ENCODE measurements at places on chromosomes 12 and 14.

- no peak for DNase-seq
Measured at GRCh38 chr12:20374795-20375194, 6.5 kb downstream of the PDE3A start.

GRCh38 chr12:75606151-75606550 is 94.7 kb upstream of the KRR1 start:
- no peak for DNase-seq

- DNase-seq = no peak
Measured at GRCh38 chr12:17489452-17489851, 600.5 kb downstream of the RERGL start.

DNA sequence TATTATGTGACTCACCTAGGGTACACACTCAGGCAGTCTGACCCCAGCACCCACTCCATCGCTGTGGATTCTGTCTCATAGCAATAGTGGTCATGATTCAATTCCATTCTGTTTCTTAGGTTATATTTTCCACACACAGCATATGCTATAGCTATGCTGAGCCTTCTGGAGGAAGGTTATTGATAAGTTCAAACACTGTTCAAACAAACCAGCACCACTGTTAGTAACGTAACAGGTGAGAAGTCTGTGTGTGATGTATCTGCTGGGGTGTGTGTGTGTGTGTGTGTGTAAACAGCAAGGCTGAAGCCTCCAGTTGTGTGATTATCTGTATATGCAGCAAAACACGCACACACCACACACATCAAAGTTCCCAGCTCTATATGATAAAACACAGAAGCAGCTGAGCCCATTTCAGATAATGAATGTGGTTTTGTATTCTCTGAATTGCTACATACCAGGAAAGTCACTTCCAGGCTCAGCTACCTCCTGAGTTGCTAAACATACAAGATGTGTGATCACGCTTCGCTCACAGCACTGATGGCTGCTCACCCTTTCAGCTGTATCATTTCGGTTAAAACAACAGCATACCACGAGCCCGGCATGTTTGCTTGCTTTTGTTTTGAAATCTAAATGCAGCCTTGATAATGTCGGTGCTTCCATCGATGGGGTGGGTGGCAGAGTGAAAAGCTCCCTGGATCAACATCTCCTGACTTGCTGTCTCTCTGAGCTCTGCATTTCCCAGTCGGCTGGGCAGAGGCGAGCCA is 6.8 kb upstream of the SYNE3 start:
- peak; percentile 25 for DNase-seq

DNA sequence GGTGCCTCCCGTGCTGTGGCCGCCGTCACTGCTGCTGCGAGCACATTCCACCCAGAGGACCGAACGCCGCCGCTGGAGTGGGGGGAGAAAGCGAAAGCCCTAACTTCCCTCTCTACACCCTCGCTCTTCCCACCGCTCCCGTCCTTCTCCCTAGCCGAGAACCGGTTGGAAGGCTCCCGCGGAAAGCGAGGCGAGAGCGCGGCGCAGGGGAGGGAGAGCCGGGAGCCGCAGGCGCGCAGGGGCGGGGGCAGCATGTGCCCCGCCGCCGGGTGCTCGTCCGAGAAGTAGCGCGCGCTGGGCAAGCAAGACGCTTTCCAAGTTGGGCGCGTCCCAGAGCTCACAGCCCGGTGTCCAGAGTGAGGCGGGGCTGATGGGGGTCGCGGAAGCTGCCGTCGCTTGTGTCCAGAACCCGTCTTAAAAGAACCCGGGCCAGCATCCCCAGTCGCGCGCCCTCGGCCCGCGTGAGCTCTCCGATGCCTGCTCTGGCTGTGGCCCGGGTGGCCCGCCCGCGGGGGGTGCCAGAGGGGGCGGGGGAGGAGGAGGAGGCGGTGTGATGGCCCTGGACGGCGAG is at the start of gene TRHDE:
TSS of gene TRHDE (plus strand) at position 280 of the 571 bp plus-strand sequence. CDS start at position 554, 274 bp downstream.
- DNase-seq = no peak

DNA sequence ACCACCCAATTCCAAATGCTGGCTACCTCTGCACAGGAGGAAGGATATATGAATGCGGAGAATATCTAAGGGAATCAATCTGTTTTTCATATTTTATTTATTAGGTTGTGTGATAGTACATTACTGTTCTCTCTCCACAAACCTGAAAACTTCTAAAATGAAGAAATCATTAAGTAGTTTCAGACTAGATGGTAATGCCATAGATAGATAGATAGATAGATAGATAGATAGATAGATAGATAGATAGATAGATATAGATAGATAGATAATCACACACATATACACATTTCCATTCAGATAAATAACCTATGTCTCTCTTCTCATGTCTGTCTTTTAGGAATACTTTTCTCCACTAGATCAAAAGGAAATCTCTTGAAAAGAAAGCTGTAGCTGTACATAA is 126.1 kb upstream of the TSPAN8 start:
- no peak for DNase-seq

- DNase-seq = no peak
Measured at GRCh38 chr12:45368841-45369489, 153.1 kb downstream of the ANO6 start.

- no peak for DNase-seq
Measured at GRCh38 chr12:15982921-15983320, 71.8 kb downstream of the DERA start.

DNA sequence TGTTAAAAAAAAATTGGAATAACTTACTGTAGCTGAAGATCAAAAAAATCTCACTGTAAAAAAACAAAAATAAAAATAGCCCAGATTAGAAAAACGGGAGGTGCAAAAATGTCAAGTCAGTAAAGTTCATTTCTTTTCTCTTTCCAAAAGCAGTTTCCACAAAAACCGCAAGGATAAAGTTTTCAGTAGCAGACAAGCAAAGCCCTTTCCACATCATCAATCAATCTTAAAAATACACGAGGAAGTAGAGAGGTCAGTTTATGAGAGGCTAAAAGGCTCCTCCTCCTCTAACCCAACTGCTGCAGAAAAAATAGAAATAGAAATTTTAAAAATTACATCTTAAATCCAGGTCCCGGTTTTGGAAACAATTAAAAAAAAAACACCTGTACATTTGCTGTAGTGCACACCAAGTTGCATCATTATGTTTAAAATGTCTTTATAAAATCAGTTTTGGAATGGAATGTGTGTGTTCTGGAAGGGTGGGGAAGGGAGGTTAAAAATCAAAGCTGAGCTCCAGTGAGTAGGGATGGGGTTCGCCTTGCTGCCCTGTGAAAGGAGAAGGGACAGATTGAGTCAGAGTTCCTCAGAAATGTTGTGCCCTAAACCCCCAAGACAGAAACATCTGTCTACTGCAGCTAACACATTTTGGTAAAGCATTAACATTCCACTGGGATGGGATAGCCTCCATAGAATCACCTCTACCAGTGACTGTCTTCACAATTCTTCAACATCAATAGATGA is 5.8 kb downstream of the HNRNPC start:
- DNase-seq = no peak

DNA sequence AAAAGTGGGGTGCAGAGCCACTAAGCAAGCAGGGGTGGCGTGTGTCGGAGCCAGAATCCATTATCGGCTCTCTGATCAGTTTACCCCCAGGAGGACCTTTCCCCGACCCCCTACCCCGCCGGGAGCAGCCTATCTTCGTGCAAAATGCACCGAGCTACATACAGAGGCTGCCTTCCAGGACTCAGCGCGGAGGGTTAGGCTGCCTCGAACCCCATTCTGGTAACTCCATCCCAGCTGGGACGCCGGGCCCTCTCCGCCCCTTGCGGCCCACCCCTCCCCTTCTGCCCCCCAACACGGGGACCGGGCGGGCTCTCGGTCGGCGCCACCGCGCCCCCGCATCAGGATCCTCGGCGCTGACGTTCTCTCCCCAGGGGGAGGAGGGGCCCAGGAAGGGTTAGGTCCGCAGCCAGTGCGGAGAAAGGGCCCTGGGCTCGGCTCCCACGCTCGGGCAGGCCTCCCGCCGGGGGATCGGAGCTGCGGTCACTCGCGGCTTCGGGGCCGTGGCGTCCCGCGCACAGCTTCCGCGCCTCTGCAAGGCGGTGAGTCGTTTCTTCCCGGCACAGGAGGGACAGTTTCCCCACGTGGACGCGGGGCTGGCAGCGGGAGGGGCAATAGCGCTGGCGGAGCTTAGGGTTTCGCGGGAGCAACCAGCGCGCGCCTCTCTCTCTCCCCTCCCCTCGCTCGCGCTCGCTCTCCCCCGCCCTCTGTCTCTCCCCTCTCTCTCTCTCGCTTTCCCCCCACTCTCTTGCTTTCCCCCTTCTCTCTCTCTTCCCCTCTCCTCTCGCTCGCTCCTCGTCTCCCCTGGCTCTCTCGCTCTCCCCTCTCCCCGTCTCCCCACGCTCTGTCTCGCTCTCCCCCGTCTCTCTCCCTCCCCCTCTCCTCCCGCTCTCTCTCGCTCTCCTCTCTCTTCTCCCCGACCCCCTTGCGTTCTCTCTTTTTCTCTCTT is 12.5 kb upstream of the MAP3K9 start:
- peak; percentile 49 for DNase-seq

All from stimulated activated naive CD4-positive, alpha-beta T cell (primary cell).